Mesangial cell (primary cell): ENCODE measurements at places on chromosomes 1 and 21. TPM values are rescaled to one million over a fixed set of nuclear protein-coding genes. Genes with fewer than 3 reads are reported as not detected.

CELF3 gene
- not detected in 2 replicates for total RNA-seq

HSF2BP gene
- total RNA-seq: 1.1 and 1.3 TPM in 2 replicates

TAS1R3 gene
- not detected in 2 replicates for total RNA-seq

KRTAP20-3 gene
- not detected in 2 replicates for total RNA-seq

PLA2G2F gene
- not detected in 2 replicates for total RNA-seq

TSPAN1 gene
- total RNA-seq: 2.8 and 10.3 TPM in 2 replicates

CHIA gene
- not detected in 2 replicates for total RNA-seq

ATP1A2 gene
- under 0.01 TPM in 1 of 2 replicates, not detected in the other for total RNA-seq

DPT gene
- total RNA-seq: 0.13 TPM in 1 of 2 replicates, not detected in the other

FAF1 gene
- 15.3 and 27.7 TPM in 2 replicates for total RNA-seq

GOLT1A gene
- total RNA-seq: 0.38 TPM in 1 of 2 replicates, not detected in the other

NEGR1 gene
- 5.3 and 7.5 TPM in 2 replicates for total RNA-seq

FAM3B gene
- total RNA-seq: not detected in 2 replicates

SERTAD4 gene
- total RNA-seq: 9.8 and 14.7 TPM in 2 replicates

GALNT2 gene
- 93.5 and 106 TPM in 2 replicates for total RNA-seq

AKIRIN1 gene
- 37.2 and 46.3 TPM in 2 replicates for total RNA-seq

BEND5 gene
- total RNA-seq: 0.49 and 3.5 TPM in 2 replicates

ASTN1 gene
- total RNA-seq: 0.38 TPM in 1 of 2 replicates, not detected in the other

TNFSF4 gene
- total RNA-seq: 3.7 and 4.6 TPM in 2 replicates

AGBL4 gene
- not detected in 2 replicates for total RNA-seq

OR2L3 gene
- not detected in 2 replicates for total RNA-seq

COL11A1 gene
- total RNA-seq: 1.8 and 14.2 TPM in 2 replicates

IGSF3 gene
- 13.7 and 30.8 TPM in 2 replicates for total RNA-seq

TM2D1 gene
- total RNA-seq: 37.5 and 87.6 TPM in 2 replicates

VAMP4 gene
- total RNA-seq: 2.4 and 3.3 TPM in 2 replicates

PDE4B gene
- under 0.01 and 0.33 TPM in 2 replicates for total RNA-seq

CR1L gene
- total RNA-seq: not detected in 2 replicates

RGS18 gene
- total RNA-seq: not detected in 2 replicates

CCDC18 gene
- 1.3 and 5.7 TPM in 2 replicates for total RNA-seq

LRRN2 gene
- 0.38 and 0.65 TPM in 2 replicates for total RNA-seq

GNAT2 gene
- 0.16 TPM in 1 of 2 replicates, not detected in the other for total RNA-seq

FAM131C gene
- total RNA-seq: 0.65 and 3.7 TPM in 2 replicates

PTAFR gene
- under 0.01 and 0.25 TPM in 2 replicates for total RNA-seq

GUCA2B gene
- total RNA-seq: not detected in 2 replicates

IGSF9 gene
- 0.16 and 0.76 TPM in 2 replicates for total RNA-seq

FNDC5 gene
- 0.51 and 0.81 TPM in 2 replicates for total RNA-seq

GJC2 gene
- 0.16 and 0.51 TPM in 2 replicates for total RNA-seq

SLC25A34 gene
- total RNA-seq: 0.13 and 2.1 TPM in 2 replicates

NR1I3 gene
- not detected in 2 replicates for total RNA-seq

KRTAP20-4 gene
- not detected in 2 replicates for total RNA-seq

PODN gene
- 0.13 TPM in 1 of 2 replicates, not detected in the other for total RNA-seq

NBPF6 gene
- 0.16 TPM in 1 of 2 replicates, not detected in the other for total RNA-seq

CYP4Z1 gene
- total RNA-seq: not detected in 2 replicates

RGS16 gene
- 0.16 and 0.38 TPM in 2 replicates for total RNA-seq

RNU1-4 gene
- total RNA-seq: under 0.01 TPM in 2 replicates

SNAPIN gene
- total RNA-seq: 64.7 and 84.4 TPM in 2 replicates

CLDN17 gene
- not detected in 2 replicates for total RNA-seq

CRYZ gene
- 60.0 and 83.3 TPM in 2 replicates for total RNA-seq

WNT3A gene
- not detected in 2 replicates for total RNA-seq

PPIE gene
- 33.9 and 39.2 TPM in 2 replicates for total RNA-seq
